ENCODE measurements at places on chromosomes 5 and 9.

DNA sequence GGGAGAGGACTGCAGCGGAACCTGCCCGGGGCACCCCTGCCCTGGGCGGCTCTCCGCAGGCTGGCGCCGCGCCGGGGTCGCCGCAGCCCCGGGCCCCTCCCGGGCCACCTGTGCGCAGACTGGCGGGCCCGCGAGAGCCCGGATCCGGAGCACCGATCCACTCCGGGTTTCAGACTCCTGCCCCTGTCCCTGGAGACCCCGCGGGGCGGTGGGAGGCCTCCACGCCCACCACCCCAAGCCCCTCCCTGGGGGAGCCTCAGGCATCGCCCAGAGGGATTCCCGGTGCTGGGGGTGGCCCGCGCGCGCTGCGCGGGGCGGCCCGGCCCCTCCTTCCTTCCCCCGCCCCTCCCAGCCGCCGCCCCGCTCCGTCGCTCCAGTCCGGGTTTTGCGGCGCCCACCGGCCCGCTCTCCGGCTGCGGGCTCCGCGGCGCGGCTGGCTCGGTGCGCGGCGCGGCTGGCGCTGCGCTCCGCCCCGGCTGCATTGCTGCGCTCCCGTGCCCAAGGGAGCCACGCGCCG, at the start of gene UNC5A:
TSS of gene UNC5A (plus strand) at position 479 of the 517 bp plus-strand sequence. CDS start 192 bp downstream, outside the sequence.
- no peak for DNase-seq

DNA sequence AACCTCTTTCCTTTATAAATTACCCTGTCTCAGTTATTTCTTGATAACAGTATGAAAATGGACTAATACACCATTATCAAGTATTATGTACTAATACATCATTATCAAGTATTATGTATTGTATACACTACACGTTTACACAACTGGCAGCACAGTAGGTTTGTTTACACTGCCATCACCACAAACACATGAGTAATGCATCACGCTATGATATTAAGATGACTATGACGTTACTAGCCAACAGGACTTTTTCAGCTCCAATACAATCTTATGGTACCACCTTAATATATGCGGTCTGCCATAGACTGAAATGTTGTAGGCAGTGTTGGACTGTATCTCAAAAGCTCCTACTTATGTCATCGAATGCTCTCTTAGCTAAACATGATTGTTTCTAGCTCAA, 28.2 kb downstream of the PRELID2 start:
- DNase-seq: no peak

DNA sequence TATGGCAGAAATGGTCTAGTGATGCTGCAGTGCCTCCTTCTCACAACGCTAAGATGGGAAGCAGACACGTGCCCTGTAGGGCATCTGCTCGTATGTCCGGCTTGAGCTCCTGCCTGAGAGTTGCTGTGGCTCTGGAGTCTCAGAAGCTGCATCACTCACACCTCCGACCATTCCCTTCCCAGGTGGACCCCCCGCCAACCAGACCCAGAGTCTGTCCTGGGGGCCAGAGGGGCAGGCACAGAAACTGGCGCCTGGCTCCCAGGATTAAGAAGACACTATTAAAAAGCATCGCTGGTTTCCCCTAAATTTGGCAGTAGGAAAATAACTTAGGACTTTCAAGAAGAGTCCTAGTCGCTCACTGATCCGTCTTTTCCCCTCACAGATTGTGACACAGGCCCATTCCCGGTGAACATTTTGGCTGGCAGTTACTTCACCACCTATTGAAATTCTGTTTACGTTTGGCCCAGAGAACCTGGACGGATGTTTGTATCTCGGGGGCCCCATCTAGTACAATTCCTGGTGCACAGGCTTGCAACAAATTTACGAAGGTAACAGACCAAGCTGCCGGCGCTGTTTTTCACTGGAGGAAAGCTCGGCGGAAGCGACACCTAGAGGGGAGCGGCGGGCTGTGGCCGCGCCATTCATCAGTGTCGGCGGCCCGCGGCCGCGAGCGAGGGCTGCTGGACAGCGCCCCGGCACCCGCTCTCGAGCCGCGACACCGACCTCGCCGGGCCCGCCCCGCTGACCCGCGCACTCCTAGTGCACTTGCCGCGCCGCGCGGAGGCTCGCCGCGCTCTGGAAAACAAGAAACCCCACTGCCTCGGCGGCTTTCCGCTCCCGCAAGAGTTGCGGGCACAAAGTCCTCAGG, 1.6 kb downstream of the FSTL4 start:
- DNase-seq: peak; percentile 7

DNA sequence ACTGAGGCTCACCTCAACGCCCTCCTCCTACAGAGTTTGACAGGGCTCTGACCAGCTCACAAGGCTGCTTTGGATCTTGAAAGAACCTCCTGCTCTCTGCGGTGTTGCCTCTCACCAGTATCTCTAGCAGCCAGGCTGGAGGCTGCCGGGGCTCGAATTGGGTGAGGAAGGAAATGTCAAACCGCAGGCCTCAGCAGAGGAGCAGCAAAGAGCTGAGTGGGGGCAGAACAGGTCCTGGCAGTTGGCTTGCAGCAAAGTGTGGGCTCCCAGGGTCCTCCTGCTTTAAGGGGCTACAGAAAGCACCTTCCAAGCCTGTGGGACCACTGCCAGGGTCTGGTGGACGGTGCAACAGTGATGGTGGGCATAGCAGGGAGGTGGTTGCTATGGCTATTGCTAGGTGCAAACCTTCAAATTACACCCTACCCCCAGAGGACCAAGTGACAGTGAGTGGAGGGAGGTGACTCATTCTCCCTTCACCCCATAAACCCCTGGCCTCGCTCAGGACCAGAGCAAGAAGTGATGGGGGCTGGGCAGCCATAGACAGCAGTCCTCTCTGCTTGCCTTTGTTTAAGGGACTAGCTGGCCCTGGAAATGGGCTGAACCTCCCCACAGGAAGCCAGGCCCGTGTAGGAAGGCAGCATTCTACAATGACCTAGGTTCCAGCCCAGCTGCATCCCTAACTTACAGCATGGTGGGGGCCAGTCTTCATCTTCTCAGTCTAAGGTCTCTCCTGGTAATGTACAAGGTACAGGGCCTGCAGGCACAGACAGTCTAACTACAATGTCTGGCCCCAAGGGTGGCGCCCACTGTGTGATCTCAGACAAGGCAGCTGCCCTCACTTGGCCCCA, 18.7 kb downstream of the LCP2 start:
- no peak for DNase-seq

DNA sequence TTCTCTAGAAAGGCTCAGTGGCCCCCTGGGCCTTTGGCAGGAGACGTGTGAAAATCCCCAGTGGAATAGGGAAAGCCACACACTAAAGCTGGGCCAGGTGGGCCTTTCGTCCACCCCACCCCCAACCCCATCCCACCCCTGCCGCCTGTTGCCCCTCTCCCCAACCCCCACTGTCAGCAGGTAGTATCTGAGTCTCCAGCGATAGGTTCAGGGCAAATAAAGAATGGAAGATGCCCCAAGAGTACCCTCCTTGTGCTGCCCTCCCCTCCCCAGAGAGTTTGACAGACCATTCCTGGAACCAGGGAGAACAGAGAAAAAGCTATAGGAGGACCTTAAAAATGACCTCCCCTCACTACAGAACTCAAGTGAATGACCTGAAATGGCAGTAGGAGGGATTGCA, 36.7 kb upstream of the UBE2D2 start:
- DNase-seq: no peak

GRCh38 chr5:139982157-139982974, 60.7 kb downstream of the NRG2 start:
- DNase-seq: peak; percentile 65

DNA sequence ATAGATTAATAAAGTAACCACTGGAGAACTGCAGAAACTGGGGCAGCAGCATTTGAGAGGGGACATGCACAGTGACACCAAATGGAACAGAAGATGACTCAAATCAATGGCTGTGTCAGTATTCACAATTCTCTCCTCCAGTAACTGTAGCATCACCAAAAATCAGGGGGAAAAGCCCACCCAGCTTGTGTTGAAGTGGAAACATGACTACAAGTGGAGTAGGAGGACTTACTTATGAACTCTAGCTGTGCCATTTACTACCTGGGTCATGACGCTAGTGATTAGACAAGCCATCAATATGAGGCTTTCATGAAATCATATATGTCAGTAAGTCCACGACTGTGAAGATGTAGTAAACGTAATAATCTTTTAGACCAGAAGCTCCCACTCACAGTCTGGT, 199.8 kb upstream of the PTGER4 start:
- DNase-seq: no peak

DNA sequence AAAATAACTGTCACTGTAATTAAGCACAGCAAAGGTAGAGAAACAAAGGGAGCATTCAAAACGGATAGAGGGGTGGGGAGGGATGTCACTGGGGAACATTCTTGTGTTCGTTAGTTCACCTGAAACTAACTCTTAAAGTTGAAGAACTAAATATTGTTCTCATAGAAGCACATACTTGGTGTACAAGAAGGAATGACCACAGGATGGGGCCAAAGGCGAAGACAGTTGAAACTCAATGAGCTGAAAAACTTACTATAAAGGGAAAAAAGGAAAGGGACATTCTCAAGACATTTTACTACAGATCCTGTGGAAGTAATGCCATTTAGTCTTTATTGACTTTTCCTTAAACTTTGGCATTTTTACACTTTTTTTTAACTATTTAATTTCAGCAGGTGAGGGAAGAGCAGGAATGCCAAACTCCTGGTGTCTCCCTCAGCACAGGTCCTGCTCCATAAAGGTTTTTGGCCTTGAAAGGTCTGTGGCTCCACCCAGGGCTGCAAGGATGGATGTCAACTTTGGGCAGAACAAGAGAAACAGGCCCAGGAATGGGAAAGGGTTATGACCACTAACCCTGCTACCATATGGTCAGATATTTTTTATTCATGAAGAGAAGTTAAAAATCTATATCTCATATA, 197.6 kb upstream of the RASA1 start:
- no peak for DNase-seq

- no peak for DNase-seq
Measured at GRCh38 chr9:133107961-133108793, 12.9 kb downstream of the RALGDS start.

DNA sequence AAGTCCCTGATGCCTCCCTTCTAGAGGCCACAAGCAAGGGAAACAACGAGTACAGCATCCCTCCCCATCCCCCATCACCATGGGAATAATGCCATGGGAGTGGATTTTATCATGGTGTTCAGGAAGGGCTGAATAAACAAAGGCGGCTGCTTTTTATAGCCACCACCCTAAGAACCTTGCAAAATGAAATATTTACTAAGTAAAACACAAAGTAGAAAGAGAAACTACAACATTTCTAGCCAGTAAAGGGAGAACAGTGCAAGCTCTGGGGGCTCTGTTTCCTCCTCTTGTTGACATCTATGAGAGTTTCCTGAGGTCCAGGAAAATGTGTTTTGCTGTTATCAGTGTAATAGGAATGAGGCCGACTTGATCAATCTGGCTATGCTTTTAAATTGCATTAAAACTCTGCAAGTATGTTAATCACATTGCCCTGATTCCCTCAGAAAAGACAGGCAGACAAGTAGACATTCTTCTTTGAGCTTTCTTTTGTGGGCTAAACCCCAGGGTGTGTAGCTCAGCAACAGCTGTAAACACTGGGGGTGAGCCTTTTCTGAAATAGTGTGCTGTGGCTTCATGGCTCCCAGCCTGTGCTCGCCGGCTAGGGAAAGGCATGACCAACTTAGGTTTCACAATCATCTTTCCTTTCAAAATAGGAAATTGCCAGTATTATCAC, 31.1 kb downstream of the SV2C start:
- no peak for DNase-seq

DNA sequence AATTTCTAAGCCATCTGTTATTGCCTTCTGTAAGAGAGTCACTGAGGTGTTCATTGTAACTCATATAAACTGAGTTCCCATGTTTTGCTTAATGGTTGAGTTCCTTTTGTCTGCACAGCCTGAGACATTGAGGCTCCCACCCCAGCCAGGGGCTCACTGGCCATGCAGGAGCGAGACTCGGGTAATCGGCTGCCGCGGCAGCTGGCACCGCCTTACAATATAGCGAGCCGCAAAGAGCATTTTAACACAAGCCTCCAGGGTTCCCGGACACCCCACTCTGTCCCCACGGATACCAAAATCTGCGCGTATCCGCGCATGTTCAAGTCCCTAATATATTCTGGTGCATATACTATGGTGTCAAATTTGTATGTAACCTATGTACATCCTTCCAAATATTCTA, 24.4 kb upstream of the GLDC start:
- no peak for DNase-seq

DNA sequence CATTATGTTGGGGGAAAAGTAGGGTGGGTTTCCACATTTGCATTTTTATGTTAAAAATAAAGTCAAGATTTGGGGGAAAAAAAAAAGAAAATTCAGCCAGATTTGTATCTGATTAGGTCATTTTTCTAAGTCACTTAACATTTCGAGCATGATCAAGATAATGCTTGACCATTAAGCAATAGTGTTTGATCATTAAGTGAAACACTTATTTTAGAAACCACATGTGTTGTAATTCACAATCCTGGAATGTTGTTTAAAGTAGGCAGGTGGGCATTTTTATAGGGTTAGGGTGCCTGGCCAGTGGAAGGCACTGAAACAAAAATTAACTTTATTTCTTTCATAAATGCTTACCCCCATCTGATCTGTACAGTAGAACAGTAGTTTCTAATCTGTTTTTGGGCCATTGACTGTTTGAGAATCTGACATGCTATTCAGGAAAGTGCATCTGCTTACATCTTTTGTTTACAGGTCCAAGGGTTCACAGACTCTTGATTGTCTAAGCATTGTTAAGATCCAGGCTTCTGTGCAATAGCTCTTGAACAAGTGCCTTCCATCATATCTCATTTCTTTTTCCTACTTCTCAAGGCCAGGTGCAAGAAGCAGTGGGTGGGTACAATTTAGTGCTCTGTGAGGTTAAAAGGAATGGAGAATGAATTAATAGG, 9.1 kb downstream of the ZCCHC9 start:
- peak; percentile 98 for DNase-seq

- DNase-seq: no peak
Measured at GRCh38 chr5:150303660-150304386, 1.1 kb upstream of the ARSI start.

- DNase-seq: no peak
Measured at GRCh38 chr9:90296539-90296938, 346.1 kb downstream of the DIRAS2 start.

DNA sequence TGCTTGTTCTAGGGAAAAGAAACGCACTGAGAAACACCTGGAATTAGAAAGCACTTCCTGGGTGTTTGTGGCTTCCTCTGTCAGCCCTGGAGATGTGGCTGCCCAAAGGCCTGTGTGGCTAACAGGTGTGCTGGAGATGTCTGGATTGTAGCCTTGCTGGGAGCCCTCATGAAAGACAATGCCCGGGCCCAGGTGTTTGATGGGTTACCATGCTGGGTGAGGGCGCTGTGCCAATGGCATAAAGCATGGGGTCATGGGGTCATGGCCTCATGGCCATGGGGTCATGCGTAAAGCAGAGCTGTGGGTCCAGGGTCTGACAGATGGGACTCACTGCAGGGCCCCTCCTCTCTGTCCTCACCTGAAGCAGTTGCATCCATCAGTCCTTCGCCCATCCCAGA, 21.6 kb downstream of the ANKRD33B start:
- DNase-seq: no peak

- no peak for DNase-seq
Measured at GRCh38 chr5:143188083-143188482, 215.4 kb downstream of the NR3C1 start.

- DNase-seq: no peak
Measured at GRCh38 chr5:117736698-117737097, 1162.1 kb upstream of the SEMA6A start.

Measured in DMS79 treated with DMSO at 0.1 percent for 48 hours (cell line).